ENCODE measurements at places on chromosomes 3 and 15.

DNA sequence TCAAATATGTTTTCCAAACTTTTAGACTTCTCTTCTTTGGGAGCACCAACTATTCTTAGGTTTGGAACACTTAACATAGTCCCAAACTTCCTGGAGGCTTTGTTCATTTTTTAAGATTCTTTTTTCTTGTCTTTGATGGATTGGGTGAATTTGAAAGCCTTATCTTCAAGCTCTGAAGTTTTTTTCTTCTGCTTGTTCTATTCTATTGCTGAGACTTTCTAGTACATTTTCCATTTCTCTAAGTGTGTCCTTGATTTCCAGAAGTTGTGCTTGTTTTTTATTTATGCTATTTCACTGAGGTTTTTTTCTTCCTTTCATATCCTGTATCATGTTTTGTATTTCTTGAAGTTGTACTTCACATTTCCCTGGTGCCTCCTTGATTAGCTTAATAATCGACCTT lies 97.5 kb downstream of the PLSCR2 start:
- no peak for DNase-seq

DNA sequence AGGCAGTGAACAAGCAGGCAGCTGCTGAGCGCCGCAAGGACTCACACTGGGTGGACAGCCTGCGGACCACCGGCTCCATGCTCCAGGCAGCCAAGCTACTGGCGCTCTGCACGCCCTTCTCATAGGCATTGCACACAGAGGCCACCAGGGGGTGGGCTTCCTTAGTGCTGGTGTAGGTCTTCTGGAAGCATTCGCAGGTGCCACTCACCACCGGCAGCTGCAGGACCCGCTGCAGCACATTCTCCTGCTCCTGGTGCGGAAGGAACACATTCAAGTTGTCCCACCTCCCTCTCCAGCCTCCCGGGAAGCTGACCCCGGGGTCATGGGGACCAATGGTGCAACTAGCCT lies 6.0 kb downstream of the PLIN1 start:
- no peak for DNase-seq

- no peak for DNase-seq
Observed at GRCh38 chr15:33915571-33916407, 52.5 kb upstream of the CHRM5 start.

DNA sequence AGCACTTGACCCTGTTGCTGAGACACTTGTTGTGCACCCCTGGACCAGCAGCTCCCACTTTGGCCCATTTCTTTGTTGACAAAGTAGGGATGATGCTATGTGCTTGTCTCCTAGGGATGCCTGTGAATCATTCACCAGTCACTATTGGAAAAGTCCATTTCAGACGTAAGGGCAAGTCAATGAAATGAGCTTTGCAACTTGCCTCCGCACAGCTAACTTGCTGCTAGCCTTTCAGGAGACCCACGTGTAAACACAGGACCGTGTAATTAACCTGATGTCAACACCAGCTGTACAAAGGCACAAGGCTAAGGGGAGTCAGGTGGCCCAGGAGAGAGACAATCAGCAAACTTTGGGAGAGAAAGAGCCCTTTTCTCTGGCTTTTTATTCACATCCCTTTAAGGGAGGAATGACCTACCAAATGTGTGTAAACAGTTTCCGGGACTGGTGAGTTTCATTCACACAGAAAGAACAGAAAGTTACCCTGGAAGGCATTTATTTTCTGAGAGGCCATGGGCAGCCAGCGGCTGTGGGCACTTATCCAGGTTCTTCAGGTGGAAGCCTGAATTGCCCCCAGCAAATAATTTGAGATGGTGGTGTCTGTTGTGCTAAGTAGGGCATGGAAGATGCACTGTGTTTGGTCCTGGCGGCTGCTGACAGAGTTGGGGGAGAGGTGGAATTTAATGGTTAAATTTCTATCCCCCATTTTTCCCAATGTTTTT lies 54.0 kb downstream of the TIPARP start:
- no peak for DNase-seq

DNA sequence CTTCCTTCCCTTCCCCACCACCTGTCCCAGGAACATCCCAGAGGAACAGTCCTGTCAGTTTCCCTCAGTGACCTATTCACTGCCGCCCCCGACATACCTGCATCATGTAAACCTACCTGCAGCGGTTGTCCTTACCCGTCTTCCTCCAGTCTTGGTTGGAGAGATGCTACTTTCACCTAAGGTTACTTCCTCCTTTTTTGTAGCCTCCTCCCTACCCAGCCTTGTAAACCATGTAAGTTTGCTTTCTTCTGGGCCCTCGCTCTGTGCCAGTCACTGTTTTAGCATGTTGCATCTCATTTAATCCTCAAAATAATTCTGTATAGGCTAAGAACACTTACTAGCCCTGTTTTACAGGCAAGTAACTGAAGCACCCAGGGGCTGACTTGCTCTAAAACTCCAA lies 58.3 kb downstream of the GPR171 start:
- DNase-seq = no peak

- DNase-seq = no peak
Observed at GRCh38 chr15:89329329-89330084, 5.1 kb downstream of the POLG start.

DNA sequence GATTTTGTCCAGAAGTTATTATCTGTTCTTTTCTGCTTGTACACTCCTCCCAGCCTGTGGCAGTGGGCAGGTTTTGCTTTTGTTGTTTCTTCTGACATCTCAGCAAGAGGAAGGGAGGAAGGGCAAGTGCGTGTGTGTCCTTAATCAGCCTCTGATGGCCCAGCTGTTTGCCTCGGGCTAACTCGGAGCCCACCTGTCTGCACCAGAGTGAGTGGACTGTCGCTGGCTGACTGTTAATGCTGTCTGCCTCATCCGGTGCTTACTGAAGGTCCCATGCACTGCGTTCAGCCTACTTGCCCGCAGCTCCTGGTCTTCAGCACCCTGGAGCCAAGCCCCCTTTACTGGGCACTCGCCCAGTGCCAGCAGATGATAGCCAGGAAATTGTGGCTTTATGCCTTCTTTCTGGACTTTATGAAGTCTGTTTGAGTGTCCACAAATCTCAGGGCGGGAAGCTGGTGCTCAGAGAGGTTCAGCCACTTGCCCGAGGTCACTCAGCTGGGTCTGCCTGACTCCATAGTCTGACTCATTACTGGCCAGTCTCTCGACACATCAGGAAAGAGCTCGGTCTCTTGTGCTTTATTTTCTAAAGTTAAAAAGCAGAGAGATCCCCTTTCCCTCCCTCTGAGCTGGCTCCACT lies 89.5 kb downstream of the CHRNA7 start:
- no peak for DNase-seq

DNA sequence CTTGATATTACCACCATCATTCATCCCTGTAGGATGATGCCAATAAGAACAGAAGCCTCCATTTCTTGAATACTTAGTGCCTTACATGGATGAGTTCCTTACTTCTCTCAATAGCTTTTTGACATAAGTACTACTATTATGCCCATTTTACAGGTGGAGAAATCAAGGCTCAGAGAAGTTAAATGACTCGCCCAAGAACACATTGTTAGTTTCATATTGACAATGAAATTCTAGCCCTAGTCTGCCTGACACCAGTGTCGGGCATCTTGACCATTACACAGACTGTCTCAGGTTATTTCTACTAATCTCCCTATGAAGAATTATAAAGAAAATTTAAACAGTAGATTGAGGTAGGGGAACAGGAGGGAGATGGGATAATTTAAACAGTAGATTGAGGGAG lies 52.5 kb upstream of the ARL8B start:
- no peak for DNase-seq

DNA sequence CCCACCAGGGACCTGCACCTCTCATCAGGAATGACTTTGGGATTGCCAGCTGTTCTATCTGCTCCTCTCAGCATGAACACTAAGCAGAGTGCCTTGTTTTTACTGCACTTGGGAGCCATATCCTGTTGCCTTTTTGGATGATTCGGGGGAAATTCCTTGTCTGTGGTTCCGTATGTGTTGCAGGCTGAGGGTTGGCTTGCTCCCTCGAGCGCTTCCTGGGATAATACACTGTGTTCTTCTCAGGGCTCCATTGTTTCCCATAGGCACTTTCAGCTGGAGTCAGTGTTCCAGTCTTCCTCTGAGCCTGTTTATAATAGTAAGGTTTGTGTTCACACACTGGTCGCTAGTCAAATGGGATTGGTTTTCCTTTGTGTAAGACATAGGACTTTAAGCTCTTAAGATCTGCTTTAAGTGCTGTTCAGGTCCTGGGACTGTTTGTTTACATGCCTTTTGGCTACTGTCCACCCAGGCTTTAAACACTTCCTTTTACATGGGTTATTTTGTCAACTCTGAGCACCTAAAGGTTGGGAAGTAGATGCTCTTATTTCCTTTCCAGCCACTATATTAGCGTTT lies 23.4 kb downstream of the BOC start:
- DNase-seq = no peak

DNA sequence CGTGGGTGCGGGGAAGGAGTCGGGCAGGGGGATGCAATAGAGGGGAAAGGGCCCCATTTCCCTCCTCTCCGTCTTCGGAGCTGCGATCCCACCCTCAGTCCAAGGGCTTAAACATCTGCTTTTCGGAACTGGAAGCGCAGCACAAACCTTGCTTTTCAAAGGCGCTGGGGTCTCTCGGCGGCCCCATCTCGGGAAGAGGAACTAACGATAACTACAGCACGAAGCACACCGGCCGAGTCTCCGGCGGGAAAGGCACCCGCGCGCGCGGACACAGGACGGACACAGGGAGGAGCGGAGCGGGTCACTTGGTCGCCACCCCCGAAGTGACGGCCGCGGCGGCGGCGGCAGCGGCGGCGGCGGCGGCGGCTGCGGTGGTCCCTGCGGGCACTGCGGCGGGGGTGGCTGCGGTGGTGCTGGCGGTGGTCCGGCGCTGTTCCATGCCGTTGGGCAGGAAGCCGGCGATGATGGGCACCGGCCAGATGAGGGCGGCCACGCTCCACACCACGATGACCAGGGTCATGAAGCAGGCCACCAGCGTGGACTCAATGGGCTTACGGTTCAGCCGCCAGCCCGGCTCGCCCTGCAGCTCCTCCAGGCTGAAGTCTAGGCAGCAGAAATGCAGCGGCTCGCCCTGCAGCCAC lies 1.1 kb downstream of the TMEM158 start:
- DNase-seq = no peak

GRCh38 chr3:115792206-115792955 lies 169.1 kb downstream of the GAP43 start:
- peak; percentile 25 for DNase-seq

DNA sequence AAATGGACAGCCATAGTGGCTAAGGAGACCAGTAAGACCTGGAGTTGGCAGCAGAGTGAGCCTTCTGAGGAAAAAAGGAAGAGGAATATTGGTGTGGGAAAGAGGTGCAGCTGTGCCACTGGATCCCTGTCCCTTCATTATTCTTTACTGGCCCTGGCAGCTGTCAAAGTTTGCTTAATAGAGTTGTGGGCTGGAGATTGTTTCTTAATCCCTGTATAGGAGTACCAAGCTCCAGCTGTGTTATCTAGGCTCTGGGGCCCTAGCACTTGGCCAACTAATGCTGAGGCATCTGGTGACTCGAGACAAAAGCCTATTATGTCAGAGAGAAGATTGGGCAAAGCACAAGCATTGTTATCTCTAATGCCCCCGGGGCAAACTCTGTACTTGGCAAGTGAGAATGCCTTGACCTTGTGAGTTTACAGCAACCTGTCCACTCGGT lies 61.4 kb downstream of the ZNF609 start:
- no peak for DNase-seq

DNA sequence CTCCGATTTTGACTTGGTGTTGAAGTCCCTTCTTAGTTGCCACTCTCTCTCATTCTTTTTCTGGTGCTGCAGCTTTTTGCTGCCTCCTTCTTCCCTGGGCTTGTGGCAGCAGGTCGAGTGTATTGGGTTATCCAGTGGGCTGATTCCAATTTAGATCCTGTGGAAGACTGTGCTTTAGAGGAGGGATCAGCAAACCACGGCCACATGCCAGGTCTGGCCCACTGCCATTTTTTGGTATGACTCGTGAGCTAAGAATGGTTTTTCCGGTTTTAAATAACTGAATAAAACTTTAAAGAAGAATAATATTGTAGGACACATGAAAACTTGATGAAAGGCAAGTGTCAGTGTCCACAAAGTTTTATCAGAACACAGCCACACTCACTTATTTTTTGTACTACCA lies 330.5 kb downstream of the ROBO2 start:
- DNase-seq = no peak

DNA sequence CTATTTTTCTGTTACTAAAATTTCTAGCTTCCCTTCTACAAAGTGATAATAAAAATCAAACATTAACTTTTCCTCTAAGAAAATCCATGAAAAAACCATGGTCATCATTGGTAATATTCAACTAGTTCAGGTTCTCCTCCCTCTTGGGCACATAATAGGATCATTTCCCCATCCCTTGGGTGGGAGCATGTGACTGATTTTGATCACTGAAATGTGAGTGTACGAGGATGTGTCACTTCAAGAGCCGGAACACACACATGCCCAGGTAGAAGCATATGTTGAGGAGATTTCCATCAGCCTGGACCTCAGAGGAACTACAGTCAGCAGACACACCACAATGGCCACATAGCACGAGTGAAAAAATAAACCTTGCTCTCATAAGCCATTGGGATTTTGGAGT lies 36.1 kb downstream of the AP3S2 start:
- DNase-seq = no peak

GRCh38 chr3:168384990-168385389 lies 289.3 kb upstream of the GOLIM4 start:
- no peak for DNase-seq

DNA sequence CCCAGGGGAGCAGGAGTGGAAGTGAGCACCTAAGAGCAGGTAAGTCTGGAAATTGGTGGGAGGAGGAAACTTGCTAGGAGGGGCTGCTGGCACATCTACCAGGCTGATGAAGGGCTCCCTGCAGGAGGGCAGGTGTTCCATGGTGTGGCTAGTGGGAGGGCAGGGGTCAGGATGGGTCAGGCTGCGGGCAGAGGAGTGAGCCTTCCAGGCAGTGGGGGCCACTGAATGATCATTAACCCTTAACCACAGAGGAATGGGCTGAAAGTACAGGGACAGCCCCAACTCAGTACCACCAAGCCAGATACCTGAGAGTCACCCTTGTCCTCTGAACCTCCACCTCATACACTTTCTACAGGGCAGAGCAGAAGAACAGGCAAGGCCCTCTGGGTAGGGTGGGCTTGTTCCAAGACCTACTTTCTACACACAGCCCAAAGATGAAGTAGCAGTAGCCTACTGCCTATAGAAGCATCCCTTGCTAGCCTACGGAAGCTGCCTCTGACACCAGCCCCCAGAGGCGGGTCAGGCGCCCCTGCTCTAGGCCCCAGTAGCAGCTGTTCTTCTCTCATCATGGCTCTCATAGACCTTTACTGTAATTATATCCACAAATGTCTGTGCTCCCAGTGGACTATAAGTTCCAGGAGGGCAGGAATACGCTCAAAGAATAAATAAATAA lies 4.6 kb downstream of the RAB6B start:
- DNase-seq = no peak

DNA sequence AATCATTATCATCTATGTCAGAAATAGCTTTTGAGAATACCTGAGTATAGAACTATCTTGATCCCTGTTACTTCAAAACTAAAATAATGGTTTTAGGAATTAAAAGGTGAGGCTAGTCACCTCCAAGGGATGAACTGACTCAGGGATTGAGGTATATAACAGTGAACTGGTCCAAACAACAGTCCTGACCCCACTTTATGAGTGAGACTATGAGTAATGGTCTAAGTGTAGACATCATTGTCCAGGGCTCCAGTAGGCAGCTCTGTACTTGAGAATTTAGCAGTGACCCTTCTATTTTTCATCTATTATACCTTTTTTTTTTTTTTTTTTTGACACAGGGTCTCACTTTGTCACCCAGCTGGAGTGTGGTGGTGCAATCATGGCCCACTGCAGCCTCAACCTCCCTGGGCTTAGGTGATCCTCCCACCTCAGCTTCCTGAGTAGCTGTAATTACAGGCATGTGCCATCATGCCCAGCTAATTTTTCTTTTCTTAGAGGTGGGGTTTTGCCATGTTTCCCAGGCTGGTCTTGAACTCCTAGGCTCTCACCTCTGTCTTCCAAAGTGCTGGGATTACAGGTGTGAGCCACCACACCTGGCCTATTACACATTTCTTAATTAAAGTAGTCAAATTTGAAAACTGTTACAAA lies 36.3 kb downstream of the MLH1 start:
- DNase-seq = no peak

All from activated naive CD4-positive, alpha-beta T cell (primary cell).